ENCODE measurements at places on chromosomes 7 and 10.
A peak's percentile ranks its signal among the peaks of the same experiment; 100 is the strongest.

- H3K27me3 ChIP-seq: no peaks in the 10 kb centered on the region
- DNase-seq: no peak
- H3K4me1 ChIP-seq: no peaks in the 10 kb centered on the region
- H3K4me3 ChIP-seq: no peak overlapping the region
- H3K36me3 ChIP-seq: no peaks in the 10 kb centered on the region
- no peak overlapping the region for H3K27ac ChIP-seq
These were observed 35.2 kb upstream of the FZD1 start for GRCh38 chr7:91228927-91229558.

DNA sequence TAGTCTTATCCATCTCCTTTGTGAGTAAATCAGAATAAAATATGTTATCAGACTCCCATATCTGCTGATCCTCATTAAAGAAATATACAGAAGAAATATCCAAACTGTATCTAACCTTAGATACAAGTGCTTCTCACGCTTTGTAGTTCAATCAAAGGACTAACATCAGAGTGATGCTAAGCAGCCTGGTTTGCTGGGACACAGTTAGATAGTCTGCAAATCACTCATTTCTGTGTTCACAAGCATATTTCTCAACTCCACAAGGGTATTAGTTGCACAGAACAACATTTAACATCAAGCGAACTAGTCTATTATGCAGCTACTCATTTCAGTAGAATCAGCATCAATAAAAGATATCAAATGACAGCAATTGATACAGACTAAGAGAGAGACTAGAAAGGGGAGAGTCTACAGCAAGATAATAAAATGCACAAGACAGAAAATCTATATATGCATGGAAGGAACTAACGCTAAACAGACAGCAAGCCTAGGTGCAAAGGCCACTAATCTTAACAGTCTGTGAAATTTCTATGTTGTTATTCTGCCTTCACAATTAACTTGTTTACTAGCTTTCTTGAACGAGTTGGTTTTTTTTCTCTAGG is 30.0 kb downstream of the DNAJC12 start:
- DNase-seq: no peak
- H3K27me3 ChIP-seq: no peaks in the 10 kb centered on the region
- H3K36me3 ChIP-seq: no peaks in the 10 kb centered on the region
- peaks cover 12% of the 10 kb centered on the region for H3K4me1 ChIP-seq

DNA sequence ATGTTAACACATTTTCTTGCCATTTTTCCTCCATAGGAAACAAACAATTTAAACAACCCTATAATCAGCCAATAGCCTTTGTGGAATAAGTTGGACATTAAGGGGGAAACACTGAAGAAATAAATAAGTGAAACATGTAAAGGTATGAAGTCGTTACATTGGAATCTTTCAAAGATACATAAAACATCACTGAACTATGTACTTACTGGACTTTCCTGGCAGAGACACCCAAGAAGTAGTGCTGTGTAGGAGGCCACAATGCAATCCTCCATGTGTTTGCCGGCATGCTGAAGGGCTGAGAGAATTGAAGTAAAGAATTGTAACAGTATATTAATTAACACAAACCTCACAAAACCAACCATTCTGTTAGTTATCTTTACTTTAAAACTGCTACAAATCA is 76.5 kb upstream of the GRID1 start:
- no peaks in the 10 kb centered on the region for H3K27me3 ChIP-seq
- no peak overlapping the region for H3K27ac ChIP-seq
- H3K36me3 ChIP-seq: peaks cover 59% of the 10 kb centered on the region
- peaks cover 34% of the 10 kb centered on the region for H3K4me1 ChIP-seq
- no peak for DNase-seq

DNA sequence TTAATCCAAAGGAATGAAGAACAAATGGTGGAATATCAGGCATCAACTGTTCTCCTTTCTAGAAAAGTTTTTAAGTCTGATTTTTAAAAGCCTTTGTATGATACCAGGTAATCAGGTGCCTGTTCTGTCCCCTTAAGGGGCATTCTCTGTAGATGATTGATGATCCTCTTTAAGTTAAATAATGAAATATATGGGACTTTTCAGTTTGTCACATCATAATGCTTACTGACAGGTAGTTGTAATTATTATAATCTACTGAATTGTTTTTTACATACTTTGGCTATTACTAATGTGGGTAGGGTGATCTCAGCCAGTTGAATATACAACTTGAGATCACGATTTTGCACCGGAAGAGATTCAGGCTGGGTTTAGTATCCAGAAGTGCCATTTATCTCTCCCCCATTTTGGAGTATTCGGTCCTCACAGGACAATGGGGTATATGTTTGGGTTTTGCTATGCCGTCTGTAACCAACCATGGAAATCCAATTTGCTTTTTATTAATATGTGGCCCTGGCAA is 330.2 kb downstream of the BICC1 start:
- no peak for DNase-seq
- H3K27me3 ChIP-seq: peaks cover 28% of the 10 kb centered on the region
- H3K4me1 ChIP-seq: no peaks in the 10 kb centered on the region
- no peak overlapping the region for H3K4me3 ChIP-seq
- no peak overlapping the region for H3K27ac ChIP-seq

DNA sequence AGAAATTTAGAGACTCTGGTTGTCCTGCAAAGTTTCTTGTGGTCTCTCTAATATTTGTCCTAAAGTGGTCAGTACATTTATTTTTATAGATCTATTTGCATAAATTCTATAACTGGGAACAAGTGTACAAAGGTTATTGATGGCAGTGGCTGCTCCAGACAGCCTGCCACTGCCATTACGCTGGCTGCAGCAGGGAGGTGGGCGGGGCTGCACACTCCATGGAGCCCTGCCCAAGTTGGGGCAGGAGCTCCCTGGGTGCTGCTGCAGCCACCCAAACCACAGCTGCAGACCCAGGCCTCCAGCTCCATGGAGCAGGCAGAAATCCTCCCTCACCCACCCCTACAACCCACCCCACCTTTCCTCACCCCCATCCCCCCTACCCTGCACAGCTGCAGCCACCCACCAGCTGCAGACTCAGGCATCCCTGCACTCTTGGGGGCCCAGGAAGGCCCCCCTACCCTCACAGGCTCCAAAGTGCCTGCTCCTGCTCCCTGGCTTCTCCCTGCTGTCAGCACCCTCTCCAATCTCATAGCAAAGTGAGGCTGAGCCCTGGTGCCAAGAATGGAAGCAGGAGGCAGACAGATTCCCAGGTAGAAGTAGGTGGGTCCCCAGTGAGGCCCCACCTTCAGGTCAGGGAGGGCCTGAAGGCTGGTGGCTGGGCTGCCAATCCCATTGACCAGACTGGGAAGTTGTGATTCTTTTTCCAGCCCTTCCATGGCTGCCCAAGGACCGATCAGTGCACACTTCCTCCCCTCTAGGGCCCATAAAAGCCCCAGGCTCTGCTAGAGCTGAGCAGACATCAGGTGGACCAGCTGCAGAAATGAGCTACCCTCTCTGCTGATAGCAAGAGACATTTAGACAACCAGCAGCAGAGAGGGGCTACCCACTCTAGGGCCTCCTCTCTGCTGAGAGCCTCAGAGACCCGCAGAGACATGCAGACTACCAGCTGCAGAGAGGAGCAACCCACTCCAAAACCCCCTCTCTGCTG is 4.8 kb upstream of the CYP3A43 start:
- H3K4me1 ChIP-seq: peaks cover 10% of the 10 kb centered on the region
- peak; percentile 6 for DNase-seq
- H3K4me3 ChIP-seq: no peak overlapping the region
- H3K36me3 ChIP-seq: no peaks in the 10 kb centered on the region
- peaks cover 13% of the 10 kb centered on the region for H3K27me3 ChIP-seq

DNA sequence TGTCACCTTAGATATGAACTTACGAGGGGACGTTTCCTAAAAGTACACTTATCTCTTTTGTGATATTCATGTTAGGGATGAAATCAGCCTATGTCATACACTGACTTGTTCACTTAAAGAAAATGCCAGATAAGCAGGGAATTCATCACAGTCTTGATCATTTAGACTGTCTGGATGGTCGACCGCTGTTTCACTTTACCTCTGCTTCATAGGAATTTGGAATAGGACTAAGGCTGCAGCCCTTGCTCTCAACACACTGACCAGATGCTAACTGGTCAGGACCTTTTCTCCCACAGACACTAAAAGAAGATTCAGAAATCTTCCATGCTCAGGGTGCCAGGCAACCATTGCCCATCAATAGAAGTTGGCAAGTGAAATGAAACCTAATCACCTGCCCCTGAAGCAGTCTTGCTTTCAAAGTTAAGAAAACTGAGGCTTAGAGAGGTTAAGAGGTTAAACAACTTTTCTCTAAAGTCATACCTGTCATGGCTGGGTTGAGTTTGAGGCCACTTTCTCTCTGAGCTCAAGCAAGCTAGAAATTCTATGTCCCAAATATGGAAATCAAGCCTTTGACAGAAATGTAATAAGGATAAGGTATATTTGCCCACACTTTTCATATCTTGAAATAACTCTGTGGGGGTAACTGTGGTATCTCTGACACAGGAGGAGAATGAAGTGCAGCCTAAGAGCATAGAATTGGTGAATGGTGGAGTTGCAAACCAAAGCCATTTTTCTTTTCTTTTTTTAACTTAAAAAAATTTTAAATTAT is 77.1 kb downstream of the MAP3K8 start:
- no peak overlapping the region for H3K4me3 ChIP-seq
- no peaks in the 10 kb centered on the region for H3K36me3 ChIP-seq
- H3K27me3 ChIP-seq: no peaks in the 10 kb centered on the region
- peaks cover 17% of the 10 kb centered on the region for H3K4me1 ChIP-seq
- no peak overlapping the region for H3K27ac ChIP-seq

Measured in Calu3 (cell line).